CD4-positive, alpha-beta T cell treated with Interleukin-17A for 1 hour (primary cell): ENCODE measurements at places on chromosomes 16 and 17.

GRCh38 chr16:86317813-86318650, 192.3 kb upstream of the FOXF1 start:
- DNase-seq, result no peak

DNA sequence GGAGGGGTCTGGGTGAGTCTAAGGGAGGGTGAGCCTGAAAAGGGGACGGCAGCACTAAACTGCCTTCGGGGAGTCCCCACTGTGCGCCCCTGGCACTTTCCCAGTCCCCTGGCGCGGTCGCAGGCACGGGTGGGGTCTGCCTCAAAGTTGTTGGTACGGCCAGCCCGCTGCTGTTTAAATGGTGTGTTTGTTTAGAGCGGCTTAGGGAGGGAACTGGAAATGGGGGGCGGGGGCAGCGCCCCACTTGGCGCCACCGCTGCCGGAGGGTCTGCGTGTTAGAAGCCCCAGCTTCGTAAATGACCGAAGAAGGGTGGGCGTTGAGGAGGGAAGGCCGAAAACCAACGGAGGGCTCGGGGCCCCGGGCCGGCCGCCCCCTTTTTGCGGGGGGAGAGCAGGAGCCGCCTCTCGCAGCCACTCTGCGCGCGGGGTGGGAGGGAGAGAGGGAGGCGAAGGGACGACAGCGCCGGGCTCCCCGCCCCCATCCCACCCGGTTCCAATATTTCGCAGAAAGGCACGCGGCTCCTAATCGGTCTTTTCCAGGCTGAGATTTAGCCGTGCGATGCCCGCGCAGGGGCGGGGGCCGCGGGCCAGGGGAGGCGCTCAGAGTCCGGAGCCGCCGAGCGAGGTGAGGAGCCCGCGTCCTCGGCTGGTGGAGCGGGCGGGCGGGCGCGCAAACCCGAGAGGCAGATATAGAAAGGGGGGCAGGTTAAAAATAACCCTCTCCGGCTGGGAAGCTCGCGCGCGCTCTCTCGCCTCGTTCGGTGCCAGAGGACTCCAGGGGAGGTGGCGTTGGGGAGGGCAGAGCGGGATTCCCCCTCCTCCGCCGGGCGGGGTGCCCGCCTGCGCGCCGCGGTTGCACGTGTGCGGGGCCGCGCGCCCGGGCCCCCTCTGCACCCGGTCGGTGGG, 54.9 kb downstream of the SREBF1 start:
- peak; percentile 54 for DNase-seq

DNA sequence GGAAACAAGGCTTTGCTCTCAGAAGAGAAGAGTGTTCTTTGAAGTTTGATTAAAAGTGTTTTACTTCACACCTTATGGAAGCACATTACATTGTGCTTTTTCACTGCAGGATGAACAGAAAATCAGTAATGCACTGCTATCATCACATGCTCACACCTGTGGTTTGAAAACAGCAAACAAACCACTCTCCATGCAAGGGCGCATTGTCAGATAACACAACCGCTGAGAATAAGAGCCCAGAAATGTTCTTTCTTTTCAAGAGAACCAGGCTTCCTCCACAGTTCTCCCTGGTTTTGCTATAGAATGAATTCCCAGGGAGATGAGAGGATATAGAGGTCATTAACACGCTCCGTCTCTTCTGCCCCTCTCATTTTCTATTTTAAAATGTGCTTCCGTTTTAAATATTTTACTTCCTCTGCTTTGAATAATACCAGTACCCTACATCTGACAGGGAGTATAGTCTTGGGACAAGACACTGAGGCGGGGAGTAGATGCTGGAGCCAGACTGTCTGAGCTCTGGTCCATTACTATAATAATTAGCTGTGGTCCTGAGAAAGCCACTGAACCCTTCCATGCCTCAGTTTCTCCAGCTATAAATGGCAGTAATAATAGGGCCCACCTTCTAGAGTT, 71.6 kb downstream of the CDK5R1 start:
- no peak for DNase-seq

- DNase-seq, result no peak
These were observed 45.3 kb downstream of the TOM1L2 start for GRCh38 chr17:17926840-17927449.

DNA sequence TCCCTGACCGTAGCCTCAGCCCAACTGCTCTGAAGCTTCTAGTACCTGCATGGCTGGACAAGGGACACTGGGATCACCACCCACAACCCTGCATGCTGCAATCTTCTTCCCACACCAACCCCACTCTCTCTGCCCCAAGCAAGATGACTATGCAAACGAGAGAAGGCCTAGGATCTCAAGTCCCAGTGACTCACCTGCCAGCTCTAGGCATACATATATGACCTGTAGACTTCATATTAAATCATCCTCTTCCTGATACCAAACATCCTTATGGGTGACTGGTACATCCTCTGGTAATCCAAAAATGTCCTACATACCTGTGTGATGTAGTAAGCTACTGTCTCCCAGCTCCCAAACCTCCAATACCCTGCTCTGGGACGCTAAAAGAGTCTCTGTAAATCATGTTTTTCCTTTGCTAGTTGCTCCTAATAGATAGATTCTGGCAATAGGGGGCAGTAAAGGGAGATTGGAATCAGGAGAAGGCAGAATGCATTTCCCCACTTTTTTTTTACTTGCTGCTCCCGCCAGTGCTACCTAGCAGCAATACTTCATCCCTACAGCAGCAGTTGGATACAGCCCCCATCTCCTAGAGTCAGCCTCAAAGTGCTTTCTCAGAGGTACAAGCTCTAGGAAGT, 43.4 kb upstream of the SOX9 start:
- DNase-seq, result no peak

GRCh38 chr16:369275-369865, 968 bp downstream of the MRPL28 start:
- no peak for DNase-seq

DNA sequence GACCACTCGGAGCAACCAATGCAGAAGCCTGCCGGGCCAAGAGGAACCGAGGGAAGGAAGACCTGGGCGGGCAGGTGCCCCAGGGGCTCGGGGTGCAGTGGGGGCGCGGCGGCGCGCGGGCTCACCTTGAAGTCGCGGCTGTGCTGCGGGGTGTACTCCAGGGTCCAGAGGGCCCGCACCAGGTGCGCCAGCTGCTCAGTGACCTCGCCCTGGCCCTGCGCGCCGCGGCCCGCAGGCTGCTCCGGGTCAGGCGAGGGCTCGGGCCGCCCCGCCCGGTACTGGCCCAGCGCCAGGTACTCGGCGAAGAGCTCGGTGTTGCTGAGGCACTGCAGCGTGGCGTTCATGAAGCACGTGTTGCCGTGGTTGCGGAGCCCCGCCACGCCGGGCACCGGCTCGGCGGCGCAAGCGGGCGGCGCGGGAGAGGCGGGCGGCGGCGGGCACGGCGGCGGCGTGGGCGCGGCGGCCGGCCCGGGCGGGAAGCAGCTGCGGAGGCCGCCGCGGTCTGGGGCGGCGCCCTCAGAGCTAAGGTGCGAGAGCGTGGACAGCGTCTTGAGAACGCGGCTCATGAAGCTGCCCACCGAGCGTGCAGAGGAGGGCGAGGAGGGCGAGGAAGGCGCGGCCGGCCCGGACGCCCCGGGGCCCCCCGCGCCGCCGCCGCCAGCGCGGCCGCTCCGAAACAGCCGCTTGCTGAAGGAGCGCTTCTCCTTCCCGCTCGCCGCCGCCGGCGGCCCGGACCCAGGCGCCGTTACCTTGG, 562 bp downstream of the USP31 start:
- DNase-seq, result peak; percentile 55

DNA sequence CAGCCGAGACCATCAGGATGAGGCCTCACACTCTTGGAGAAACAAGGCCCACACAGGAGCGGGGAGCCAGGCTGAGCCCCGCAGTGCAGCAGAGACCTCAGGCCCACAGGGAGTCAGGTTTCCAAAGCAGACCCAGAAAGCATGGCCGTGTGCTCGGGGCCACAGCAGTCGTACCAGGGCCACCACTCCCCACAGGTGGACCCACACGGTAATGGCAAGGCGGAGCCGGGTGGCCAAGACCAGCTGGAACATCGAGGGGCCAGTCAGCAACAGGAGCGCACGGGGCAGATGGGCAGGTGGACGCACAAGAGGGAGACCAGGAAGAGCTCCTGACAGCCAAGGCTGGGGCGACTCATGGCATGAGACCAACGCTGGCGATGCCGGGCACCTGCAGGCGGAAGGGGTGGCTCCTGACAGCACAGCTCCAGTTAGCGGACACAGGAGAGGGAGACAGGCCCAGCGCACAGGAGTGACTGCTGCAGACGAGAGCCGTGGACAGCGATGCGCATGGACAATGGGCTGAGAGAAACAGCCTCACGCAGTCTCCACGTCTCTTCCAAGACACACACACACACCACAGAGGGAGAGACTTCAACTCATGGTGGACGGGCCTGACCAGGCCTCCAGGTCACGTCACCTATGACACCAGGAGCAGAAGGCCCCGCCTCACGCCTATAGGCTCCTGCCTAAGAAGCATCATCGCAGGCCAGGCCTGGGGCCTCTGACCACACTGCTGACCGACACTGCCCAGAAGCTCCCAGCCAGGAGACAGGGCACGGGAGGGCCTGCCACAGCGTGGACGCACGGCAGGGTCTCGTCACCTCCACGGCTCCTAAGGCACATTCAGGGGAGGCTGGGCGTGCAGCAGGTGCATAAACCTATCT, 58.6 kb downstream of the ZNF778 start:
- DNase-seq, result no peak

DNA sequence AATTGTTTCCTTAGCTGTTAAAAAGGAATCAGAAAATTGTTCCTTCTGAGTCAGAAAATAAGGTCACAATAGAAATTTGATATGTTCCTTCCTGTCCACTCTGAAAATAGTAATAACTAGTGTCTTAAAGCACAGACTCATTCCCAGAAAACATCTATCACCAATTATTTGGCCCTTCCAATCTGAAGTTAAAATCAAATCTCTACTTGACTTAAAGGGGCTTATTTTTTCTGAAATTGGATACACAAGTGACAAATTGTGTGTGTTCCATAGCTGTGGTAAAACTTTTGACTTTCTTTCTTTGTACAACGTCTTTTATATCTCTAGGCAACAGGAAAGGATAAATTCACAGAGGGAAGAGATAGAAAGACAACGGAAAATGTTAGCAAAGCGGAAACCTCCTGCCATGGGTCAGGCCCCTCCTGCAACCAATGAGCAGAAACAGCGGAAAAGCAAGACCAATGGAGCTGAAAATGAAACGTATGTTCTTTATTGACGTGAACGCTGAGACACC, 54.5 kb upstream of the MRC2 start:
- DNase-seq, result no peak

GRCh38 chr17:17235212-17236174, 1.5 kb downstream of the FLCN start:
- DNase-seq, result no peak

- no peak for DNase-seq
These were observed 227.3 kb downstream of the IRX3 start for GRCh38 chr16:54059319-54059718.

DNA sequence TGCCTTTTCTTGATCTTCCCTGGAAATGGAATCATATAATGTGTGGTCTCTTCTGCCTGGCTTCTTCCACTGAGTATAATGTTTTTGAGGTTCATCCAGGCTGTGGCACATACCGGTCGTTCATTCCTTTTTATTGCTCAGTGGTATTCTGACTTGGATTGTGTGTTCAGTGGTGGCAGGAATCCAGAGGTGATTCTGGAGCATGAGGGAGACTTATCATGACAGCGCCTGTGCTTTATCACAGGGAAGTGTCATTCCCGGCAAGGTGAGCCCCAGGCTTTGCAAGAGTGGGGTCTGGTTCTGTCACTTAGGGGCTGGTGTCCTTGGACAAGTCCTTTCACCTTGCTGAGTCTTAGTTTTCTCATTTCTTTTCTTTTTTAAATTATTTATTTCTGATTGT, 53.0 kb downstream of the IRX3 start:
- DNase-seq, result no peak

GRCh38 chr16:64397945-64398508, 723.8 kb downstream of the CDH11 start:
- no peak for DNase-seq

DNA sequence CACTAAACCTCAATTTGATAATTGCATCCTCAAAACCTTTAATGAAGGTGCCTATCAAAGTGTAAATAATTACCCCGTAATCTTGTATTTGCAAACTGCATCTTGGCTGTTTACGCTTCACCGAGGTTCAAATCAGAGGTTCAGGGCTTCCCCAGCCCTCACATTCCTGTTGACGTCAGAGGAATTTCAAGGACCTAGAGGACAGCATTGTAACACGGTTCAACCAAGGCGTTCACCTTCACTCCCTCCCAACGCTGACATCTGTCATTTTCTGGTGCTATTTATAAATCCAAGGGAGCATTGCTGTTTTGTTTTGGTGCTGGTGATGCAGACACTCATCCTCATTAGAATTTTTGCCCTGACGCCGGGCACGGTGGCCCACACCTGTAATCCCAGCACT, 691.6 kb upstream of the RBFOX1 start:
- no peak for DNase-seq

- DNase-seq, result no peak
These were observed 9.9 kb upstream of the BAIAP3 start for GRCh38 chr16:1323296-1324239.

- DNase-seq, result no peak
These were observed 543 bp upstream of the GPS2 start for GRCh38 chr17:7315570-7316235.

- no peak for DNase-seq
These were observed 19.2 kb downstream of the ENPP7 start for GRCh38 chr17:79749958-79750357.

GRCh38 chr16:74053312-74053711, 243.3 kb upstream of the PSMD7 start:
- no peak for DNase-seq

DNA sequence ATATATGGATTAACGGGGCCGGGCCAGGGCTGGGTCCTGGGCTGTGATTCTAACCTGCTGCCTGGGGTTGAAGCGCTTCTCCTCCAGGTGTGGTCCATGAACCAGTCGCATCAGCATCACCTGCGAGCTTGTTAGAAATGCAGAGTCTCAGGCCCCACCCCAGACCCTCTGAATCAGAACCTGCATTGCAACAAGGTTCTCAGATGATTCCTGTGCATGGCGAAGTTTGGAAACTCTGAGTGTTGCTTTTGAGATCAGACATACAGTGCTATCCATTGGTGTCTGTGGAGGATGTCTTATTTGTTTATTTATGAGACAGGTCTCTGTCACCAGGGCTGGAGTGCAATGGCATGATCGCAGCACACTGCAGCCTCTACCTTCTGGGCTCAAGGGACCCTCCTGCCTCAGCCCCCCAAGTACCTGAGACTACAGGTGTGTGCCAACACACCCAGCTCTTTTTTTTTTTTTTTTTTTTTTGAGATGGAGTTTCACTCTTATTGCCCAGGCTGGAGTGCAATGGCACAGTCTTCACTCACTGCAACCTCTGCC, 99.8 kb downstream of the PITPNC1 start:
- DNase-seq, result no peak

DNA sequence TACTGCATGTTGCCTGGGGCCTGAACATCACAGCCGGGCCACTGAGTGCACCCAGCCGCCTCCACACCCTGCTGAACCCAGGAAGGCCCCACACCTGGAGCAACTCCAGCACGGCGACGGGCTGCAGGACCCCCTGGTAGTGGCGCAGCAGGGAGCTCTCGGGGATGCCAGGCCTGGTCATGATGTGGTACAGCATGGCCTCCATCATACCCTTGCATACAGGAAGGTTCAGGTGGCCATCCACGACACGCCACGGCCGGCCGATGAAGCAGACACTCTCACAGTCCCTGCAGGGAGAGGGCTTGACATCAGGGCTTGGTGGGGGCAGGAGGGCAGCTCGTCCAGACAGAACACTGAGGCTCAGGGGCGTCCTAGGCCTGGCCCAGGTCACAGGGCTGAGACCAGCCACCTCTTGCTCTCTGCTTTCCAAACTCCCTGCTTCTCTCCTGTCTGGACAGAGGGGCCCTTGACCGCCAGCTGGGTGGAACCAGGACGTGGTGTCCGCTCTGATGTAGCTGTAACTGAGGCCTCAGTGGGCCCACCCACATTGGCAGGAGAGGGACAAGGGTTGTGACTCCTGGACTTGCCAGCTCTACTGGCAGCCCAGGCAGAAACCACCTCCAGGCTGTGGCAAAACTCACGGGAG, 60.3 kb downstream of the IL21R start:
- no peak for DNase-seq
